CD14-positive monocyte (primary cell): ENCODE measurements at places on chromosomes 1 and 21. TPM values are rescaled to one million over a fixed set of nuclear protein-coding genes. Genes with fewer than 3 reads are reported as not detected.
A peak's percentile ranks its signal among the peaks of the same experiment; 100 is the strongest.

PUM1 gene
- polyA plus RNA-seq = 55.0 TPM

FCGR3A gene
- polyA plus RNA-seq = 35.9 TPM

SPRR5 gene
- polyA plus RNA-seq = not detected

HECTD3 gene
- polyA plus RNA-seq = 35.9 and 53.9 TPM in 2 replicates

DNA sequence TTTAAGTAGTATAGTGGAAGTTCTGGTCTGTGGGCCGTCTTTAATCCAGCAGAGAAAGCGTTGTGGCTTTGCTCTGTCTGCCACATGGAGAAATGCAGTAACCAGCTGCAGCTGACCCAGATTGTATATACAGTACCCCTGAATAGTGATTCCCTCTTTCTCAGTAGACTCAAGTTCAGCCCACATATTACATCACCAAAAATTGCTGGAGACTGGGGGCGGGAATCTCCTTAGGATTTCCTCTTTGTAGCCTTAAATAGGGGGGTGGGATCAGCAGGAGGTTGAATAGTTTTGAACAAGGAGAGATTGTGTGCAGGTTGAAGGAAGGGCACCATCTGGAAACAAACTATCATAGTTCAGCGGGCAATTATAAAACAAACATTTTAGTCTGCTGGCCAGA lies at the start of gene ANGPTL1:
Gene ANGPTL1, minus strand, starts transcription at position 134 of the 400 bp plus-strand sequence. CDS start 5,301 bp downstream, outside the sequence.
- no peak within 1 kb of the TSS for H3K4me3 ChIP-seq
- no peak for DNase-seq
- no peak within 1 kb of the TSS for H3K27ac ChIP-seq
- no peaks in the 10 kb centered on the region for H3K27me3 ChIP-seq
- H3K36me3 ChIP-seq = no peaks in the 10 kb centered on the region
- no peaks in the 10 kb centered on the region for H3K4me1 ChIP-seq

GRCh38 chr1:182634306-182635072 lies 30.3 kb upstream of the RGS16 start:
- DNase-seq = no peak
- H3K4me3 ChIP-seq = no peak overlapping the region
- H3K27me3 ChIP-seq = no peaks in the 10 kb centered on the region
- no peak overlapping the region for H3K27ac ChIP-seq
- no peaks in the 10 kb centered on the region for H3K4me1 ChIP-seq
- H3K36me3 ChIP-seq = no peaks in the 10 kb centered on the region

GRCh38 chr1:202214089-202214843 lies 20.7 kb downstream of the LGR6 start:
- H3K4me3 ChIP-seq = no peak overlapping the region
- H3K4me1 ChIP-seq = no peaks in the 10 kb centered on the region
- DNase-seq = no peak
- no peaks in the 10 kb centered on the region for H3K36me3 ChIP-seq
- H3K27me3 ChIP-seq = peaks cover 26% of the 10 kb centered on the region

- H3K4me1 ChIP-seq = no peaks in the 10 kb centered on the region
- H3K4me3 ChIP-seq = no peak overlapping the region
- no peak overlapping the region for H3K27ac ChIP-seq
- no peaks in the 10 kb centered on the region for H3K36me3 ChIP-seq
- H3K27me3 ChIP-seq = no peaks in the 10 kb centered on the region
These were observed 6.5 kb downstream of the PLCH2 start for GRCh38 chr1:2482588-2482987.

DNA sequence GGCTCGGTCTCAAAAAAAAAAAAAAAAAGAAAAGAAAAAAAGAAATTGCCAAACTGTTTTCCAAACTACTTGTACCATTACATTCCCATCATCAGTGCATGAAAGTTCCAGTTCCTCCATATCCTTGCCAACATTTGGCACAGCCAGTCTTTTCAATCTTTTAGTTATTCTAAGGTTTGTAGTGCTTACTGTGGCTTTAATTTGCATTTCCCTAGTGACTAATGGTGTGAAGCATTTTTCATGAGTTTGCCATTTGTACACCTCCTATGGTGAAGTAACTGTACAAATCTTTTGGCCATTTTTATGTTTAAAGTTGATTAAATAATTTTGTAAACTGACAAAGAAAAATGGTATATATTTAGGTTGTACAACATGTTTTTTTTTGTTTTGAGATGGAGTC lies 70.7 kb downstream of the DEGS1 start:
- no peak overlapping the region for H3K4me3 ChIP-seq
- DNase-seq = no peak

DNA sequence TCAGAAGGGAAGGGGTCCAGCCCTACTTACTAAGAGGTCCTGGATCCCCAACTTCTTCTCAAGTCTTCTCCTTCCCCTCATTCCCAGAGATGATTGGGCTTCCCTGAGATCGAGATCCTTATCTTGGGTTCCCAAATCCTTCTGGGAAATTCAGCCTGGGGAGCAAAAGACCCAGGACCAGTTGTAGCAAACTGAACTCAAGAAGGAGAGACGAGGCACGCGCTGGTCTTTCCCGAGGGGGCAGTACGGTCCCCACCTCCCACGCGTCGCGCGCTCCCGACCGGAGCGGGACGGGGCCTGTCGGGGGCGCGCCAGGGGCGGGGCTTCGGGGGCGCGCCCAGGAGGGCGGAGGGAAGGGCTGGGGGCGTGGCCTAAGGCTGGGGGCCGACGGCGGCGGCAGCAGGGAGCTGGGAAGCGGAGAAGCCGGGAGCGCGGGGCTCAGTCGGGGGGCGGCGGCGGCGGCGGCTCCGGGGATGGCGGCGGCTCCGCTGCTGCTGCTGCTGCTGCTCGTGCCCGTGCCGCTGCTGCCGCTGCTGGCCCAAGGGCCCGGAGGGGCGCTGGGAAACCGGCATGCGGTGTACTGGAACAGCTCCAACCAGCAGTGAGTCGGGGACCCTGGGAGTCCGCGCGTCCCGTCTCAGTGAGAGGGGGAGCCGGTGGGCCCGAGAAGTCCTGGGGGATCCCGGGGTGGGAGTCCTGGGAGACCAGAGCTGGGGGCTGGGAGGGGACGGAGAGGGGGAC lies at the start of gene EFNA3:
Gene EFNA3, plus strand, starts transcription at position 369 of the 741 bp plus-strand sequence. Its CDS starts 105 bp downstream, at position 474.
- no peak within 1 kb of the TSS for H3K4me3 ChIP-seq
- H3K4me1 ChIP-seq = peaks cover 43% of the 10 kb centered on the region
- no peaks in the 10 kb centered on the region for H3K36me3 ChIP-seq
- no peak within 1 kb of the TSS for H3K27ac ChIP-seq
- H3K27me3 ChIP-seq = peaks cover 54% of the 10 kb centered on the region

DNA sequence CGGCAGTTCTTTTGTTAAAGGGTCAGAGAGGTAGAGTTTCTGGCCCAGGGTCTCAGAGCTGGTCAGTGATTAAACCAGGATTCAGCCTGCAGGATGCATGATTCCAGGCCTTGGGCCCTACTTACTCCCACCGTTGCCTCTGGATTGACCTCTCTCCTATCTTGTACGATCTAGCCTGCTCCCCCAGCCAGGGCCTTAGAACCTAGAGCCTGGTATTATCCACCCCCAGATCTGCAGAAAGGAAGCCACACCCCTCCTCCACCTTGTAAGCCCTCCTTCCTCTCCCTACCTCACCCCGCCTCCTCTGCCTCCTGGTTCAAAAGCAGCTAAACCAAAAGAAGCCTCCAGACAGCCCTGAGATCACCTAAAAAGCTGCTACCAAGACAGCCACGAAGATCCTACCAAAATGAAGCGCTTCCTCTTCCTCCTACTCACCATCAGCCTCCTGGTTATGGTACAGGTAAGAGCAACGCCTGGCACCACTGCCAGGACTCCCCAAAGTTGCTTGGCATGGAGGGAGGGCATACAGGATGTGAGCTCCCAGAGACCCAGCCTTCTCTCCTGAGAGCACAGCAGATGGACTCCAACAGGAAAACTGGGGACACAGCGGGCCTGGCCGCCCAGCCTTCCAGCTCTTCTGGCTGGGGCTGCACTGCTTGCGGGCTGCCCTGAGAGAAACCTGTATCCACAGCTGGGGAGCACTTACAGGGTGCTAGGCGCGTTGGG lies at the start of gene CD52:
Gene CD52, plus strand, starts transcription at position 347 of the 726 bp plus-strand sequence. Its CDS starts 60 bp downstream, at position 407.
- H3K4me3 ChIP-seq = peak within 1 kb of the TSS; percentile 83
- peaks cover 23% of the 10 kb centered on the region for H3K36me3 ChIP-seq
- DNase-seq = no peak
- peak within 1 kb of the TSS; percentile 88 for H3K27ac ChIP-seq
- H3K27me3 ChIP-seq = no peaks in the 10 kb centered on the region

- no peak for DNase-seq
- no peak overlapping the region for H3K27ac ChIP-seq
- H3K36me3 ChIP-seq = peaks cover 53% of the 10 kb centered on the region
- H3K4me3 ChIP-seq = no peak overlapping the region
- H3K27me3 ChIP-seq = no peaks in the 10 kb centered on the region
These were observed 11.9 kb downstream of the XKR8 start for GRCh38 chr1:27971674-27972073.

- no peaks in the 10 kb centered on the region for H3K27me3 ChIP-seq
- H3K36me3 ChIP-seq = peaks cover 25% of the 10 kb centered on the region
- H3K4me1 ChIP-seq = no peaks in the 10 kb centered on the region
- H3K27ac ChIP-seq = no peak overlapping the region
- no peak overlapping the region for H3K4me3 ChIP-seq
These were observed 27.0 kb downstream of the RUNX3 start for GRCh38 chr1:24903011-24903461.

DNA sequence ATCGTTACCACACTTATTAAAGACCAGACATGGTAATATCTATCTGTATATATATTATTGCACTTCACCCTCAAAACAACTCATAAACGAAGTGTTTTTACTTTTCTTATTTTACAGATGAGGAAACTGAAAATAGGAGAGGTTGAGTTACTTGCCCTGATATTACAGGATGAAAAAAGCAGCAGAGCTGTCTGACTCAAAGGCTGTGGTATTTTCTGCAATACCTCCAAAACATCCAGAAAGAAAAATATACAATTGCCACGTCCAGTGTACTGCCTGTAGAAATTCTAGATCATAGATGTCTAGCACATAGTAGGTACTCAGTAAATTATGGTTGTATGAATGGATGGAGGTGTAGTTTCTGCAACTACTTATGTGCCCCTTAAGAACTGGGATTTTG lies 5.2 kb upstream of the TARBP1 start:
- no peaks in the 10 kb centered on the region for H3K36me3 ChIP-seq
- no peak overlapping the region for H3K4me3 ChIP-seq
- H3K27ac ChIP-seq = no peak overlapping the region
- peaks cover 24% of the 10 kb centered on the region for H3K4me1 ChIP-seq

DNA sequence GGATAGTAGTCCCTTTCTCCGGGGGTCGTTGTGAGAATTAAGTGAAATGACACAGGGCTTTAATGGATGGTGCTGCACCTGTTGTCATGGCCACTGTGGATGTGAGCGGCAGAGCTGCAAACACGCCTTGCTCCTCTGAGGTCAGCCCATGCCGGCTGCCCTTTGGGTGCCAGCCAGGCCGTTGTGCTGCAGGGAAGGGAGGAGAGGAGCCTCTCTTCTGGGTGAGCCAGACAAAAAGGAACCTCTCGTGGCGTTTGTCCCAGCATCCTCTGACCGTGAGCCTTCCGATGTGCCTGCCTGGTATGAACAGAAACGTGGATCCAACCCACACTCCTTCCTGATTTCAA lies 383.0 kb upstream of the VAMP3 start:
- H3K4me3 ChIP-seq = no peak overlapping the region
- no peak for DNase-seq
- H3K36me3 ChIP-seq = no peaks in the 10 kb centered on the region
- no peaks in the 10 kb centered on the region for H3K27me3 ChIP-seq
- H3K4me1 ChIP-seq = no peaks in the 10 kb centered on the region
- no peak overlapping the region for H3K27ac ChIP-seq

DNA sequence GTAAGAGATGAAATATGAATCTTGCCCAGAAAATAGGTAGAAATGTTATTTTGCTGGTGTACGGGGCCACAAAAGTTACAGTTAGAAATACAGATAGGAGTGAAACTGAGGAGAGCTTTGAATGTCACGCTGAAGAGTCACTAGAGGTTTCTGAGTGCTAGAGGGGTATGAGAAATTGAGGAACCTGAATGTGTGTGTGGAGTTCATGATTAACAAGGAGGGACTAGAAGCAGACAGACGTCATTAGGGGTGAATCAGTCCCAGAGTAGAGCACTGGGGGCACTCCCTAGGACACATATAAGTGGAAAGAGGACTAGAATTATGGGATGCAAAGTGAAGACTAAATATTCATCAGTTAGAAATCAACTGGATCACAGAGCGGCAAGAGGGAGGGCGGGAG lies 188.9 kb upstream of the MAP1LC3C start:
- H3K27me3 ChIP-seq = no peaks in the 10 kb centered on the region
- no peak for DNase-seq
- H3K4me3 ChIP-seq = no peak overlapping the region
- H3K4me1 ChIP-seq = peaks cover 6% of the 10 kb centered on the region
- H3K27ac ChIP-seq = no peak overlapping the region

DNA sequence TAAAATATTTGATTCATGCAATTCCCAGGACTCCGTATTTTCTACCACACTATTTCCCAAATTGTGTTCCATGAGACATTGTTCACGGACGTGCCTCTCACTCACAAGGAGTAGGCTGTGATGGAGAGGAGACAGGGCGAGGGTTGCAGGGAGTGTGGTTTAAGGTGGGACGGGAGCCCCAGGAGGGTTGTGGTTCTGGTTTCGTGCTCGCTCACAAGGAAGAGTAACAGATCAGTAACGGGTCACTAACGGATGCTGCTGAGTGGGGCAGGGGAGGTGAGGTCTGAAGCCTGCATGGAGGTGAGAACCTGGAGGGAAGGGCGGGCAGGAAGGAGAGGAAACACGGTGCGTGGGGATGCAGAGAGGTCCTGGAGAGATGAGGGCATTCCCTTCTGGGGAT lies 28.8 kb downstream of the TFF3 start:
- DNase-seq = no peak
- no peak overlapping the region for H3K27ac ChIP-seq
- no peaks in the 10 kb centered on the region for H3K36me3 ChIP-seq
